SK-N-DZ (cell line): ENCODE measurements at places on chromosomes 12 and 14.
A peak's percentile ranks its signal among the peaks of the same experiment; 100 is the strongest.

DNA sequence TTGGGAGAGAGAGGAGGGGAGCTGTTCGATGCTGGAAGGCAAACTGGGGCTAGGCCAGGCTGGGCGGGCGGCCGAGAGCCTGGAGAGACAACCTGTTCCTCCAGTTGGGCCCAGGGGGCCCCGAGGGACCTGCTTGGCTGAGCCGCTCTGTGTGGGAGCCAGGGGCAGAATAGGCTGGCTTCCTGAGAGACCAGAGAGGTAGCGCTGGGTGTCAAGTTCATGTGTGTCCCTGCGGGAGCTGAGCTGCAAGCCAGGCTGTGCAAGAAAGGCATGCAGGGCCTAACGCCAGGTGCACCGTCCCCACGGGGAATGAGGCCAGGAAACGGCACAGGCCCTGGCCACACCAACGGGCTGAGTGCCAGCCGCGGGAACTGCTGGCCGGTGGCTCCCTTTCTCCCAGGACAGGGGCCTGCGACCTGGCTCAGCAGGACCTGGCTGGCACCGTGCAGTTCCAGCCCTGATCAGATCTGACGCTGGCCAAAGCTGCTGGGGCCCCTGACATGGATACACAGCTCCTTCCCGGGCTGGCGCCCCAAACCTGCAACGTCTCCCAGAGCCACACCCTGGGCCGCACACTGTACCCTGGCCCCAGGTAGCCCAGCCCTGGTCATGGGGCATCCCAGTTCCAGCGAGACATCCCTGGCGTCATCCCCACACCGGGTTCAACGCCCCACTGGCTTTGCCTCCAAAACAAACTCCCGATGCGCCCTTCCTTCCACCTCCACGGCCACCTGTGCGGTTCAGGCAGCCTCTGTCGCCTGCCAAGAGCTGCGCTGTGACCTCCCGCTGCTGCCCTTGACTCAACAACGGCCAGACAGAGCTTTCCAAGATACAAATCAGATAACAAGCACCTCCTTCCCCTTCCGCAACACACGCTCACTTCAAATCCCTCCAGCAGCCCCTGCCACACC lies 65.0 kb downstream of the RFLNA start:
- DNase-seq: peak; percentile 33

- no peak for DNase-seq
Measured at GRCh38 chr12:77025782-77026314, 39.5 kb downstream of the E2F7 start.

DNA sequence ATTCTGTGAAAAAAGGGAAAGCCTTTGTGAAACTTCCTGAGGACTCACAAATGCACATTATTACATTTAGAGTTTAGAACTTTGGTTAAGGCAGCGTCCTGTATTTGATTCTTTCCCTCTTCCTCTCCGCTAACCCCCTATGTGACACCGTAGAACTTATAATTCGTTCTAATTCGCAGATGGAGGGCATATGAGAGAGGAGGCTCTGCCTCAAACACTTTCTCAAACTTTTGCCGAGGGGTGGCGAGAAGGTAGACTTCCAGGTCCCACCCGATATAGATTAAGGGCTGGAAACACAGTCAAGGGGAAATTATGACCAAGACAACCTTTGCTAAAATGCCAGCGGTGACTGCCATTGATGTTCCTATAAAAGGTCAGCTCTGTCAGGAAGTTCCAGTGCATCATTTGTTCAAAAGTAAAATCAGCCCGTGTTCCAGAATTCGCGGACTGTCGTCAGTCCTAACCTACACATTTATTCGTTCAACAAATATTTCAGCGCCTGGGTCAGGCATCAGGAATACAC lies 904 bp upstream of the PAPOLA start:
- DNase-seq: no peak

GRCh38 chr12:2287589-2287988 lies 234.8 kb downstream of the CACNA1C start:
- DNase-seq: no peak

GRCh38 chr12:121811434-121812319 lies 7.9 kb downstream of the SETD1B start:
- DNase-seq: peak; percentile 74

DNA sequence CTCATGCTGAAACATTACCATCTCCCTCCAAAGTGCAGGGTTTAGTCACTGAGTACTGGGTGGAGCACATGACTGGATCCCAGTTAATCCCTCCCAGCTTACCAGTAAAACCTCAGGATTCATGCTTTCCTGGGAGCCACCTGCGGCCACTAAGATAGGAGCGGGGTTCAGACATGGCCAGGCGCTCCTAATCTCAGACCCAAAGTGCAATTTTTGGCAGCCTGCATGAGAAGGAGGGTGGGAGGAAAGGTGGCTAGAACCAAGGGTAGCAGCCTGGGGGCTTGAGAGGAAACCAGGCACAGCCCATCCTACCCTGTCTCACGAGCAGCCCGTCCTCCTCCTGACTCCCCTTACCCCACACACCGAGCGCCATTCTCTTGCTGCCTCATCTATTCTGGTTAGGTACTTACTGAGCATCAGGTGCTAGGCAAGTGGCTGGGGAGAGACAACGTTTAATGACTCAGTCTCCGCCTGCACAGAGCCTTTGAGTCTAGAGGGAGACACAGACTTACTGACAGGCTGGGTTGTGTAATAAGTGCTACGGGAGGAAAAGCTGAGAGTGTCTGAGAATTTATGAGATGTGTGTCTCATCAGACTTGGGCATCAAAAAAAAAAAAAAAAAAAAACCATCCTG lies 9.9 kb downstream of the GPRC5A start:
- DNase-seq: no peak

DNA sequence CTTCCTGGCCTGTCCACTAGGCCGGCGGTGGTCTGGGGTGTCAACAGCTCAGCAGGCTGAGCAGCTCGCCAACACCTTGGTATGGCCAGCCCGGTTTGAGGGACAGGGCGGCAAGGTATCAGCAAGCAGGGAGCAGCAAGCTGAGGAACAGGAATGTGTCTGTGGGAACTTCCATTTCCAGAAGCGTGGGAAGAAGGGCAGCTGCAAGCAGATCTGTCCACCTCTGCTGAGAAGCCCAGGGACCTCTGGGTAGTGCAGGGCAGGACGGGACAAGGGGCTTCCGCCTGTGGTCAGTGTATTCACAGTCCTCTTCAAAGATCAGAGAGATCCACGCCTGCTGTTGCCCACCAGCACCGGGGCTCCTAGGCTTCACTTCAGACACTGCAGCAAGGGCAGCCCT lies 36.0 kb downstream of the ACTN1 start:
- no peak for DNase-seq

GRCh38 chr14:28494196-28494595 lies 272.4 kb upstream of the FOXG1 start:
- DNase-seq: no peak

DNA sequence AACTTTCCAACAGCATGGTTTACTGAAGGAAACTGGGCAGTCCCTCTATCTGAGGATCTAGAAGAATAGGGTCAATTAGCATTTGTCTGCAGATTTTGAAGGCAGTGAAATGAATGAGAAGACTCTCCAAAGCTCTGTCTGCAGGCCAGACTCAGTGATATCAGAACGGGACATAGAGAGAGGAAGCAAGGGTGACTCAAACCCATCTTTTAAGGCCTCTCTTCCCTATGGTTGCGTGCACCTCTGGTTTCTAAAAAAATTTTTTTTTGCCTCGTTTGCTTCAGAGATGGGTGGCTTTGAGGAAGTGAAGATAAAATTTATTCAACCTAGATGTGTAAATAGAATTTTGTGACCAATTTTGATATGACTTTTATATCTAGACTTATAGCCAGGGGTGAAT lies 71.9 kb upstream of the HOXC13 start:
- no peak for DNase-seq

DNA sequence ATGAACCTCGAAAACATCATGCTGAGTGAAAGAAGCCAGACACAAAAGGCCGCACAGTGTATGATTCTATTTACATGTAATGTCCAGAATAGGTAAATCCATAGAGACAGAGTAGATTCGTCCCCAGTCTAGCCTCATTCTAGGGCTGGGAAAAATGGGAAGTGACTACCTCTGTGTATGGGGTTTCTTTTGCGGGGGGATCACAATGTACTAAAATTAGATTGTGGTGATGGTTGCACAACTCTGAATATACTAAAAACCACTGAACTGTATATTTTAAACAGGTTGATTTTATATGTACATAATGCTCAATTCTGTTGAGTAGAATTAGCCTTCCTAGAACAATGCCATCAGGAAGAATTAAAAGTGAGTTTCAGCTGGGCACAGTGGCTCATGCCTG lies 6.3 kb upstream of the RILPL2 start:
- DNase-seq: no peak

GRCh38 chr12:51971679-51972421 lies 20.4 kb downstream of the ACVR1B start:
- DNase-seq: no peak

DNA sequence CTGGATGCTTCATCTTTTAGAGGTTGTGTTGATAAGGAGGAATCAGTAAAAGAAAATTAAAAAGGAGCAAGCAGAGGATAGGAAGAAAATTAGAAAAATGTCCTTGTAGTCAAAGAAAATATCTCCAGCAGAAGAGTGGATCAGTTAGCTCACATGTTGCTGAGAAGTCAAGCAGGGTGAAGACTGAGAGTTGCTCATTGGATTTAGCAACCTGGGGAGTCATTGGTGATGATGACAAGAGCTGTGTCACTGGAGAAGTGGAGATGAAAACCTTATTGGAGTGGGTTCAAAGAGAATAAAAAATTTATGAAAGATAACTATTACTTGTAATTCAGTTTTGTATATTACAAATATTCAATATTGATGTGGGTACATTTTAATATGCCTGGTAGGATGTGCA lies 9.8 kb downstream of the FRMD6 start:
- no peak for DNase-seq

- no peak for DNase-seq
Measured at GRCh38 chr12:72288911-72289310, 16.7 kb downstream of the TRHDE start.

GRCh38 chr12:43852744-43853143 lies 16.9 kb downstream of the TMEM117 start:
- no peak for DNase-seq

GRCh38 chr12:132362996-132363660 lies 33.7 kb upstream of the GALNT9 start:
- no peak for DNase-seq

DNA sequence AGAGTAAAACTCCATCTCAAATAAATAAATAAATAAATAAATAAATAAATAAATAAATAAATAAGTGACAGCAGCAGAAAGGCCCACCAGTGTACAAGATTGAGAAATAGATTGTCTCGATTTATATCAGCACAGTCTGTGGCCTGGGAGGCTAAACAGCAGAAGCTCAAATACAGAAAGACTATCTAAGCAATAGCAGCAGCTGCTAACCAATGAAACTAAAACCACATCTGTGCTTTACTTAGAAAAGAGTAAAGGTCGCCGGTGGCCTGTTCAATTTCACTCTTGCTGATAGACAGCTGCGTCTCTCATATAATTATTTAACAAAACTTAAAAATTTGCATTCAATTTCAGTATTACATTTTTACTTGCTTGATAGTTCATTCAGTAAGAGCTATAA lies 325.7 kb downstream of the CEP128 start:
- DNase-seq: no peak

- no peak for DNase-seq
Measured at GRCh38 chr14:60348211-60348610, 99.2 kb downstream of the PPM1A start.

DNA sequence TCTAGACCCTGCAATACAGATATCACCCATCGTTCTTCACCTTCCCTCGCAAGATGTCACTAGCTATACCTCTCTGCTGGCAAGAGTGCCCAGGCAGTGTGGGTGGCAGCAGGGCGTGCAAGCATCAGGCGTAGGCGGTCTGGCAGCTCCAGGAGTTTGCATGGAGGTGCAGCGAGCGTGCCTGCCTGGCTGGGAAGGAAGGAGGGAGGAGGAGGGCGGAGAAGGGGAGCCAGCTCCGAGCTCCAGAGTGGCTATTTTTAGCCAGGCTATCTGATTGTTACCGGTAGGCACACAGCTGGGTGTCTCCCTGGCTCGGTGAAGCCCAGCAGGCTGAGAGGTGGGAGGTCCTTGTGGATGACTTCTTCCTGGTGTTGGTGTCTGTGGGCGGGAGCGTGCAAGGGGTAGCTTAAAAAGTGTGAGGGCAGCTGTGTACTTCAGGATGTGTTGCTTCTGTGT lies 6.2 kb downstream of the FOXJ2 start:
- DNase-seq: peak; percentile 49

GRCh38 chr14:61355892-61356325 lies 34.5 kb downstream of the PRKCH start:
- DNase-seq: no peak

DNA sequence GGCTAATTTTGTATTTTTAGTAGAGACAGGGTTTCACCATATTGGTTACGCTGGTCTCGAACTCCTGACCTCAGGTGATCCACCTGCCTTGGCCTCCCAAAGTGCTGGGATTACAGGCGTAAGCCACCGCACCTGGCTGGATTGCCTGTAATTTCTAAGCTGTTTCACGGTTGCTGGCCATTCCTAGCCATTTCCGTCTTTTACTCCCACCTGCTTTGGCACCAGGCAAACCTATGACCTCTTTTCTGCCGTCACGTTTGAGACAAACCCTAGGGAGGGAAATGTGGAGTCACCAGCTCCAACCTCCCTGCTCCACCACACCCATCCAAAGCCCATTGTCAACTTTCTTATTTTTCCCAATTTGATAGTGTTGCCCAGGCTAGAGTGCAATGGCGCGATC lies 1.2 kb downstream of the GPR132 start:
- no peak for DNase-seq

DNA sequence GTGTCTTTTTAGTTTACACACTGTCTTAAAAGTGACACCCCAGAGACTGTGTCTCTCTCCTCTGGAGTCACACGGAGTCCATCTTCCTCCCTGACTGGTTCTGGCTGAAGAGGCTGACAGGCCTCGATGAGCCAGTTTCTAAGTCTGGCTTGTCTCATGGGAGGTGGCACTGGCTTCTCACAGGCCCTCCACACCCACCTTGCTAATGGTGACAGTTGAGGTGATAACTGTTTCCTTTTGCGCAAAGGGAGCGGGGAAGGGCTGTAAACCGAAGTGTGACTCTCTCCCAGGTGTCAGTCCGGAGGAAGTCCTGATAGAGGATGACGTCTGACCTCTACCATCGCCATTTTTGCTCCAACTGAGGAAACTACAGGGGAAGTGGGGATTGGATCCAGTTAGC lies 30.2 kb downstream of the KCTD10 start:
- no peak for DNase-seq

DNA sequence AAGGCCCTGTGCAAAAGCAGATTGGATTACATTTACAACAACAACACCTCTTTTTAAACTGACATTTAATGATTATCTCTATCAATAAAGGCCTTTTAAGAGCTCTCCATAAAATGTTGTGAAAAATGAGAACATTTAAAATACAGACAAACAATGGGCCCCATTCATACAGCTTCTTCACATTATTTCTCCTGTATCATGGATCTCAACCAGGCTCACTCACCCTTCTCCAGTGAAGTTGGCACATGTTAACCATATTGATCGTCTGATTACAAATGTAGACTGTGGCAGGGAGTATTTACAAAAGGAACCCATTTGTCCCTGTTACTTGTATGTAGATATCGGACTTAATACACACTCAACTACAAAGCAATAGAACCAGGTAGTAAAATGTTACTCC lies 220.2 kb upstream of the BTG1 start:
- DNase-seq: no peak

GRCh38 chr12:107109726-107110719 lies 16.7 kb upstream of the CRY1 start:
- no peak for DNase-seq
